COLO829 (cell line): ENCODE measurements at places on chromosomes 7 and 10.

DNA sequence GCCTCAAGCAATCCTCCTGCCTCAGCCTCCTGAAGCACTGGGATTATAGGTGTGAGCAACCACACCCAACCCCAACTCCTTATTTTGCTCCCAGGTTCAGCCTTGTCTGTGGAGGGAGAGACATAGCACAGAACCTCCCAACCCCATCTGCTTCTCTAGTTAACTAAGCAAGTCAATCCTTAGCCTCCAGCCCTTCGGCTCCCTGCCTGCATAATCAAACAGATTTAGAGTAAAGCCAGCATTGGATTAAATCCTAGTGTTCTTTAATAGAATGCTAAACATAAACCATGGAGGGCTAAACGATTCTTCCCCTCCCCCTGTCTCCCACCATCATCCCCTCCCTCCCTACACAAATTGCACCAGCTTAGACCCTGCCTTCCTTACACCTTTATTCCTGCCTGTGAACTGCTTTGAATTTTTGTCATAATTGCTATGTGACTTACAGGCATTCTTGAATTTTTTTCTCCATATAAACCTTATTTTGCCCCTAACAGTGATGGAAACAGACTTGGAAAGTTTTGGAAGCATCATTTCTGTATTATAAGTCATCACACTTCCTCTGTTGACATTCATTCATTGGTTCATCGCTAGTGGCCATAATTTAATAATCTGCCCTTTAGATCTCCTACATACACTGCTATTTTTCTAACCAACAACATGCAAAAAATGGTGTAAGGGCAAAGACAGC lies 72.6 kb upstream of the TOMM7 start:
- no peak for DNase-seq

- DNase-seq = no peak
Measured at GRCh38 chr10:79491143-79491835, 21.0 kb upstream of the EIF5AL1 start.

DNA sequence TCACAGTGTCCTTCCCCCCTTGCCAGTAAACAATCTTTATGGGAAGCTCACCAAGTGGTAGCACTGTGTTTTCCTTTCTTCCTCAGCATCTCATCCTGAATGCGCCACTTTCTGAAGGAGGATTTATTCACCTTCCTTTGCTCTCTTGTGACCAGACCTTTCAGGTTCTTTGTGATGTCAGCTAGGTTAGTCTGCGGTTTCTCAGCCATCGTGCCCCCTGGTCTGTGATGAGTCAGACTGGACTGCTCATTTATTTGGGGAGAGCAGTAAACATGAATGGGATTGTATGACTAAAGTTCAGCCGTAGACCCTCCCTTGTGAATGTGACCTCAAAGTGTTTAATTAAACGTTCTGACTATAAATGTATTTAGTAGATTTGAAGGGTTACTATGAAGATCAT lies 235.1 kb upstream of the CELF2 start:
- DNase-seq = no peak

GRCh38 chr7:116601426-116601825 lies 70.6 kb upstream of the MET start:
- DNase-seq = no peak

GRCh38 chr7:142308918-142309317 lies 51.1 kb upstream of the PRSS58 start:
- no peak for DNase-seq

- DNase-seq = no peak
Measured at GRCh38 chr7:152974577-152974976, 215.0 kb downstream of the ACTR3B start.

GRCh38 chr7:139889186-139889871 lies 60.3 kb downstream of the TBXAS1 start:
- DNase-seq = peak; percentile 56

DNA sequence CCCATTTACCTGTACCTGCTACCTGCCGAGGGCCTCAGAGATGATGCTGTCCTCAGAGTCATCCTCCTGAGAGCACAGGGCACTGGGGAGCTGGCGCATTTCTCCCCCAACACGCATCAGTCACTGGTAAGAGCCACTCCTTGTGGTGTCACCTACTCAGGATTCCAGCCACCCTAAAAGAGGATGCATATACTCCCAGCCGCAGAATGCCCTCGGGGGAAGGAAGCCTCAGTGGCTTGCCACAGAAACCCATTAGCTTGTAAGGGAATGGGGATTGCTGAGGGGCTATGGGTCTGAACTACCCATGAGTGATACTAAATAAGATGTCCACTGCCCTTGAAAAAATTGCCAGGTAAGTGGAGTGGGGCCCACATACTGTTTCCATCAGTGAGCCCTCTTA lies 279.2 kb downstream of the WDR11 start:
- no peak for DNase-seq

DNA sequence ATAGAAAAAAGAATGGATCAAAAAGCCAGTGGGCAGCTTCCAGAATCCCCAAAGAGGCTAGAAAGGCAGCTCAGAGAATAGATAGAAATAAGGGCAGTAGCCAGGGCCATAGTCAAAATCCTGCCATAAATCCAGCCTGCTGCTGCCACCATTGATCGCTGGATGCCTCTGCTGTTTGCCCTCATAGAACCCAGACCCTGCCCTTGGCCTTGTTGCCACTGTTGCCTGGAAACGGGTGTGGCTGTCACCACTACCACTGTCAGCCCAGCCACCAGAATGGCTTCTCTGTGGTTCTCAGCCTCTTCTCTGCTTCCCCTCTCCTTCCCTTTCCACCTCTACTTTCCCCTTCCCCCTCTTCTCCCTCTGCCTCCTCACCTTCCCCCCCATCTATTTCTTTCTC lies 57.8 kb downstream of the HHEX start:
- no peak for DNase-seq

GRCh38 chr10:91054325-91054724 lies 133.4 kb upstream of the ANKRD1 start:
- no peak for DNase-seq

- no peak for DNase-seq
Measured at GRCh38 chr7:151082141-151083070, 887 bp downstream of the TMUB1 start.

GRCh38 chr10:26715137-26715487 lies 17.6 kb downstream of the PDSS1 start:
- DNase-seq = no peak

GRCh38 chr10:70943841-70944466 lies 55.6 kb upstream of the PCBD1 start:
- no peak for DNase-seq

- no peak for DNase-seq
Measured at GRCh38 chr10:100216006-100216405, 13.4 kb downstream of the CHUK start.

DNA sequence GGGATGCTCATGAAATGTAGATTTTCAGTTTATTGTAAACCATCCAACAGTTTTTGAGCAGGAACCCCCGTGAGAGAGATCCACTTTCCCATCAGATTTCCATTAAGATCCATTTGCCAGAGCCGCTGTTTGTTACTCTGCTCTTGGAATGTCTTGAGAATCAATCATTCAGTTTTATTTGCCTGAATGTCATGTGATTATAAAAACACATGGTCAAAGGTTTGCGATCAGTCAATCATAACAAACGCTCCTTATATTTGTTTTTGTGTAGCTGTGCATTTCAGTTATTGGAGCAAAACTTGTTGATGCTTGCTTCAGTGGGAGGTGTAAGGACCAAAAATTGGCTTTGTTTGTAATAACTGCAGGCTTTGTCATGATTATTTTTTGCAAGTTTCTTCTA lies 155.8 kb upstream of the RHOBTB1 start:
- DNase-seq = no peak

- peak; percentile 92 for DNase-seq
Measured at GRCh38 chr7:74083117-74083876, at the start of gene LIMK1. Gene LIMK1 (plus strand): TSS chr7:74083804. CDS start chr7:74083991, 187 bp downstream.

DNA sequence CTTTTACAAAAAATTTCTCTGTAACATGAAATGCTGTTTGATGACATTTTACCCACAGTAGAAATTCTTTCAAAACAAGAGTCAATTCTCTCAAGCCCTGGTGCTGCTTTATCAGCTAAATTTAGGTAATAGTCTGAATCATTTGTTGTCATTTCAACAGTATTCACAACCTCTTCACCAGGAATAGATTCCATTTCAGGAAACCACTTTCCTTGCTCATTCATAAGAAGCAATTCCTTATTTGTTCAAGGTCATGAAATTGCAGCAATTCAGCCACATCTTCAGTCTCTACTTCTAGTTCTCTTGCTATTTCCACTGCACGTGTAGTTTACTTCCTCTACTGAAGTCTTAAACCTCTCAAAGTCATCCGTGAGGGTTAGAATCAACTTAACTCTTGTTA lies 14.1 kb downstream of the STAG3 start:
- DNase-seq = no peak

GRCh38 chr7:79063019-79063698 lies 390.3 kb downstream of the MAGI2 start:
- no peak for DNase-seq

DNA sequence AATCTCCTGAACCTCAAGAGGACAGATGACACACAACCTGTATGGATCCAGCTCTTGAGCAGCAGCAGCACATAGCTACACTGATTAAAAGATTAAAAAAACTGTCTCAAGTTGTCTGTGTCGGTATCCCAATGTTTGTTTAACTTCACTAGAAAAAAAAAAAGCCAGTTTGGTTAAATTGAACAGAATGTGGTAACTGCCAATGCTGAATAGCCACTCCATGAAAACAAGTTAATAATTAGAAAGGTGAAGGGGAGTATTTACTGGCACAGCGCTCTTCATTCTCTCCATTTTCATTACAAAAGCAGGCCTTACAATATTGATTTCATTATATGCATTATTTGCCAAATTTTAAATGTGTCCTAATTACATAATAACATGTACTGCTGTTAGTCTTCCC lies 47.6 kb downstream of the GDI2 start:
- DNase-seq = no peak

- peak; percentile 81 for DNase-seq
Measured at GRCh38 chr7:43454936-43455518, 127.9 kb upstream of the STK17A start.

- no peak for DNase-seq
Measured at GRCh38 chr7:150790416-150791075, 9.6 kb downstream of the TMEM176B start.

- no peak for DNase-seq
Measured at GRCh38 chr7:143484119-143484518, 6.4 kb downstream of the TAS2R41 start.

- DNase-seq = no peak
Measured at GRCh38 chr10:121648493-121648892, 50.2 kb upstream of the FGFR2 start.

- DNase-seq = no peak
Measured at GRCh38 chr10:70593513-70593890, 9.0 kb downstream of the PRF1 start.

- DNase-seq = peak; percentile 75
Measured at GRCh38 chr7:100130608-100131453, 4.1 kb downstream of the MBLAC1 start.

DNA sequence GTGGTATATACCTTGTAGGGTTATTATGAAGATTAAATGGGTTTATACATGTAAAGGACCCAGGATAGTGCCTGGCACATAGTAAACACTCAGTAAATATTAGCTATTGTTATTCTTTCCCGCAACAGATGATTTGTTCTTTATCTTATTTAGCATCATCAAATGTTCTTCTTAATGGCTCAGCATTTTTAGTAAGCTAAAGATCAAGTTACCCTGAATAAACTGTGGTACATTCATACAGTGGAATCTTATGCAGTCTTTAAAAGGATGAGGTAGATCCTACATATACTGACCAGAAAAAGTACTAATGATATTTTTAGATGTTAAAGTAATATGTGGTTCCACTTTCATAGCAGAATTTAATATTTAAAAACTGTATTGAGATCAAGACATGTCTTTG lies 65.4 kb downstream of the ST7 start:
- no peak for DNase-seq

DNA sequence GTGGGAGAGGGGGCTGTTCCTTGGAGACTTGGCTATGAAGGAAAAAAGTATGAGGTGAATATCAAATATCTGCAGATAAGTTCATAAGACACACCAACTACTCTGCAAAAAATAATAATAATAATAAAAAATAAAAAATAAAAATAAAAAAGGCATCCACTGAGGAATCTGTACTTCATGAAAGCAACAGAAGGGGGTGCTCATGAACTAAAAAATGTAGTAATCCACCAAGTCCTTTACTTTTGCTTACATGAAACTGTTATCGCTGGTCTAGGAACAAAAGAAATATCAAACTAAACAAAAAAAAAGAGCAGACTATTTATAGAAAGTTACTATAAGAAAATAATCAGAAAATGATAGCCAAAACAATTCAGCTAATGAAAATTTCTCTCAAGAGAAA lies 579.0 kb downstream of the PHTF2 start:
- no peak for DNase-seq

- DNase-seq = no peak
Measured at GRCh38 chr7:49159536-49159935, 235.2 kb downstream of the CDC14C start.

GRCh38 chr7:46554688-46555422 lies 633.8 kb upstream of the IGFBP3 start:
- no peak for DNase-seq

DNA sequence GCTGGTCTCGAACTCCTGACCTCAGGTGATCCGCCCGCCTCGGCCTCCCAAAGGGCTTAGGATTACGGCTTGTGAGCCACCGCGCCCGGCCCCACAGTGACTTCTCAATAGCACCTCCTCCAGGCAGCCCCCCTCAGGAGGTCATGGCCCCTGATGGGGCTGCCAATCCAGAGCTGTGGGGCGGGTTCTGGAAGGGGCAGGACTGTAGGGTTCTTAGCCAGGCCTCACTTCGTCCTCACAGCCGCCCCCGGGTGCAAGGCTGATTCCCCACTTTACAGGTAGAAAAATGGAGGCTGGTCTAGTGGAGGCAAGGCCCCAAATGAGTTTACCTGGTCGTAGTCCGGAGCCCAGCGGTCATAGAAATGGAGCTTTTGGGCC lies 638 bp downstream of the METTL27 start:
- no peak for DNase-seq

GRCh38 chr7:112381311-112382091 lies 68.8 kb upstream of the IFRD1 start:
- DNase-seq = no peak

DNA sequence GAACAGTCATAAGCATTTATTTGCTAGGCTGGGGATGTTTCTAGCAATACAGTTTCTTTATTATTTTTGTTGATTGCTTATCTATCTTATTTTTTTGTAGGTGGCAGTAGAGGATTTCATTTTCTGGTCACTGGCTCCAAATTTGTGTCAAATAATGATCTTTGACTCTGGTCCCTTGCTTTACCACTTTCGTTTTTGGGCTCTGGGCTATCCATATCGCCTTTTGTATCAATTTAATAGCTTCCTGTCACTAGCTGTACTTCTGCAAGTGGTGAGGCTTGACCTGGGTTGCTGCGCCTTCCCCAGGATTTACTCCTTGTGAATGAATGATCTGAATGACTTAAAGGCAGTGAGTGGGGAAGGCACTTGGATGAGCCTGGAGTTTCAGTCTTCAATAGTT lies 48.4 kb downstream of the MDFIC start:
- no peak for DNase-seq

GRCh38 chr10:34286136-34286739 lies 528.9 kb downstream of the PARD3 start:
- DNase-seq = no peak

GRCh38 chr10:71497763-71498326 lies 101.1 kb downstream of the CDH23 start:
- DNase-seq = no peak

- no peak for DNase-seq
Measured at GRCh38 chr7:133023370-133024071, 58.4 kb downstream of the CHCHD3 start.

- DNase-seq = no peak
Measured at GRCh38 chr7:84568781-84569180, 374.2 kb upstream of the SEMA3A start.

GRCh38 chr7:86962623-86963022 lies 96.8 kb downstream of the ELAPOR2 start:
- DNase-seq = no peak
